T-helper 22 cell (primary cell): ENCODE measurements at places on chromosomes 1 and 21.

- DNase-seq = no peak
Measured at GRCh38 chr1:177471244-177471643, 300.5 kb downstream of the BRINP2 start.

- DNase-seq = no peak
Measured at GRCh38 chr1:192588546-192588945, 13.0 kb downstream of the RGS1 start.

DNA sequence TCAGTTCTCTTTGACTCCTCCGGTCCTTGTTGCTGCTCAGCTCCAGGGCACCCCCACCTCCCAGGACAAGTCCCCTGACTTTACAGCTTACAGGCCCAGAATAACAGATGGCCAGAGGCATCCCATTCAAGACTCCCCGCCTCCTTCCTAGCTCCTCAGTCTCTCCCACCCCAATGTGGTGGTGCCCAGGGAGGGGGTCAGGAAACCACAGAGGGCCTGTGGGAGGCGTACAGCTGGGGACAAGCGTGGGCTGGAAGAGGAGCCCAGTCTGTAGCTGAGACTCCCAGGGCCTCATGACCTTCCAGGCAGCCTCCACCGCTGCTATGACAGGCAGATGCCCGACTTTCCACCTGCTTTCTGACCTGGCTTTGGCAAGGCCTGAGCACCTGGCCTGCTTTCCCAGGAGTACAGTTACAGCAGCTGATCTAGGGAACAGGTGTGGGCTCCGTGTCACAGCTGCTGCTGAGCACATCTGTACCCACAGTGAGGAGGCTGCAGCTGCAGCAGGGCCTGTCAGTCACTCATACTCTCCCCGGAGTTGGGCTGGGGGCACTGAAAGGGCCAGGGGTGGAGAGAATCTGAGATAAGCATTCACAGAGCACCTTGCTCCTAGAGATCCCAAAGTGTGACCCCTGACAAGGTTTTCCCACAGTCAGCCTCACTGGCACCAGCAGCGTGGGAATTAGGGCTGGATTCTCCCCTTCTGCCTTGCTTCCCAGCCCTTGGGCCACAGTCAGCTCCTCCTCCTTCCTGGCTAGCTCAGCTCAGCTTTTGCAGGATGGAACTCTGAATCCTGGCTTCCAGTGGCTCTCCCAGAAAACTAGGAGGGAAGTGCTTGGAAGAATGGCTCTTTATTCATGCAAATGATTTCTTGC lies 7.1 kb upstream of the NAV1 start:
- DNase-seq = no peak

- no peak for DNase-seq
Measured at GRCh38 chr1:110477967-110478640, 27.2 kb downstream of the PROK1 start.

- no peak for DNase-seq
Measured at GRCh38 chr1:229281339-229281926, 10.5 kb downstream of the RAB4A start.

DNA sequence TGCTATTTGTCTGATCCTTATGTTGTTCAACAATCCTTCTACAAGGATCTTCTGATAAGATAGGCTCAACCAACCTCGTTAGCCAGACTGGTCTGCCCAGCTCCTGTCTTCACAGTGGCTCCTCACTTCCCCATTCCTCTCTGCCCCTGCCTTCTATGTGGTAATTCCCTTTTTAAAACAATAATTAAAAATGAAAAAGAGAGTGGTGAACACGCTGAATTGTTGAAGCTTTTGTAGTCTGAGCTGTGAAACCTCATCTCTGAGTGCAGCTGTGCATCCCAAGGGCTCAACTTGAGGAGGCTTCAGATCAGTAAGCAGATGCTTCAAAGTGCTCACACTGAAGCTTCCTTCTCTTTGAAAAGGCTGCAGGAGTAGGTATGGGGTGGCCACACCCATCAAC lies 70.7 kb upstream of the JUN start:
- no peak for DNase-seq

DNA sequence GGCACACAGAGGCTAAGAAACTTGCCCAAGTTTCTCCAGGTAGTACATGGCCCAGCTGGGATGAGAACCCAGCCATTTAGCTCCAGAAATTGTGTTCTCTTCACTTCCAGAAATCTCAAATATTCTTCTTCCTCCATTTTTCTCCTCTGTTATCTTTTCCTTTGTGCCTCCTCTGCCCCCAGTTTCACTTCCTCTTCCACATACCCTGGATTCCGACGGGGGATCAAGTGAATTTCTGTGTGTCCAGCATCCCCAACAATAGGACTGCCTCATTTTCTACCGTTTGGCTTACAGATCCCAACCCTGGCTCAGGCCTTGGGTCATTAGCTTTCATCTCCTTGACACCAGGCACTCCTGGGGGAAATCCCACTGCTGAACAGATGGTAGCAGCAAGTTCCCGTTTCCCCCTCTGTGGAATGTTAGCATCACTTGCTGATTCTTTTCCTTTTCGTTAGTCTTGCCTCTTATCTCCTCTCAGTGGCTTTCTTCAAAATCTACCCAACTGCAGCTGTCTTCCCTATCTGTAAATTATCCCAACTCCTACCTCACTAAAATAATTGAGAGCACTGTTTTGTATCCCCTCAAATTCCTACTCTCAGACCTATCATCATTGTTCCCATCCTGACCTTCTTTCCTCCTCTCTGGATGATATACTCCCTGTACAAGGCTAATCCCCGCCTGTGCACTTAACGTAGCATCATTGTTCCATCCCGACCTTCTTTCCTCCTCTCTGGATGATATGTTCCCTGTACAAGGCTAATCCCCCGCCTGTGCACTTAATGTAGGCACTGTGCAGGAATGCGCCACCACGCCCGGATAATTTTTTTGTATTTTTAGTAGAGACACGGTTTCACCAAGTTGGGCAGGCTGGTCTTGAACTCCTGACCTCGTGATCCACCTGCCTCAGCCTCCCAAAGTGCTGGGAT lies 36.5 kb downstream of the SCCPDH start:
- no peak for DNase-seq
